ENCODE measurements at places on chromosomes 7 and 10.

DNA sequence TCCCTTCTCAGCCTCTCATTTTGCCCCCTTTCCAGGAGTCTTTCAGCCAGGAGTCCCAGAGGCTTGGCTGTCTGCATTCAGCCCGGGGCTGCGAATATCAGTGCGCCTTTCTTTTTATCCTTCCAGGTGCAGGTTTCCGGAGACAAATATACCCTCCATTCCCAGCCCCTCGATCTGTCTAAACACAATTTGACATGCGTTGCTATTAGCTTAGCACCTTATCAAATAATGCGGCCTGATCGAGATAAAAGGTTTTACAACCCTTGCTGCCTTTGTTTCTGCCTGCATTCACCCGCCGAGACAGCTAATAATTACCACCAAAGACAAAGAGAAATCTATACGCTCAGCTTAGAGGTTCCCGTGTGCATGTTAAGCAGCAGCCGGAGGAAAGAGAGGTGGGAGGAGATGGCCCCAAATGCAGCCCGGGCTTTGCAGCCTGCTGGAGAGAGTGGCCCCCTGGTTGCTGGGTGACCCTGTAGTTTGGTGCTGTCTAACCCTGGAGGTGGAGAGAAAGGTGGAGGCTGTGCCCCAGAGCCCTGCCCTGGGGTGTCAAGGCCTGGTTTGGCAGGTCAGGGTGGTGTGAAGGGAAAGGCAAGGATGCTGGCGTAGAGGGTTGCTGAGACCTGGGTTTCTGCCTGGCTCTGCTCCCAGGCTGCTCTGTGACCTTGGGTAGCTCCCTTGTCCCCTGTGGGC, 185.3 kb downstream of the RPS24 start:
- DNase-seq = no peak

DNA sequence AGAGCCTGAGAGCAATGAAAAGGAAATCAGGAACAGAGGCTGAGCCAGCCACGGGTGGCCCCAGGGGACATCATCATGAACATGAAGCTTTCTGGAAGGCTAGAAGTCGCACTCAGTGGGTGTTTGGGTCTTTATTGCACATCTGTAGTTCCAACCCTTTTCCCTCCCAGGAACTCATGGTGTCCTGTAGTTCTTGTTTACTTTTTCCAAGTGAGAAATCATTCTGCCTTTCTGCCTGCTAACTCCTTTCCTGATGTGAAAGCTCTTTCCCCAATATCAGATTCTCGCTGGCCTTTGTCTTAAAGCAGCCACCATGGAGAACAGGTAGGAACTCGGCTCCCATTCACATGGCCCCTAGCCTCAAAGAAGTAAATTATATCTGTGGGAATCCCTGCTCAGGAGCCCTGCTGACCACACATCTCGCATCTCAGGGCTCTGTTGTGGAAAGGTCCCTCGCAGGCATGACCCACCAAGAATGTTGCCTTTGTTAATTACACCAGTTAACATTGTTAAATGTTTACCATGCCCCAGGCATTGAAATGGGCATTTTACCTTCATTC, 542.7 kb downstream of the TNS3 start:
- no peak for DNase-seq

DNA sequence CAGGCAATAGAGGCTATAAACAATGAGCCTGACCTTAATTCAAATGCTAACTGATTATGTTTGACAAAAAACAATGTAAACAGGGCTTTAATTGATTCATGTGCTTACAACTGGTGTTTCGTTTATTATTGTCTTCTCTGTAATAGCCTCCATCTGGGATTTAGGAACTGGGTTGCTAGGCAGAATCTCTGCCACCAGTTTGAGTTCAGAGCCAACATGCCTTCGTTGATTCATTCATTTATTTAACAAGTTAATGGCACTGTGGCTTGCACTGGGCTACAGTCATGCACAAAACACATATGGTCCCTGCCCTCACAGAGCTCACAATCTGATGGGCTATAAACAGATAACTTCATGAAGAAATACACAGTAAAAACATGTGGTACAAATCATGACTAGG, 19.6 kb upstream of the CDHR3 start:
- DNase-seq = no peak

- DNase-seq = no peak
These were observed 168.9 kb downstream of the CSTF2T start for GRCh38 chr10:51530541-51530940.

DNA sequence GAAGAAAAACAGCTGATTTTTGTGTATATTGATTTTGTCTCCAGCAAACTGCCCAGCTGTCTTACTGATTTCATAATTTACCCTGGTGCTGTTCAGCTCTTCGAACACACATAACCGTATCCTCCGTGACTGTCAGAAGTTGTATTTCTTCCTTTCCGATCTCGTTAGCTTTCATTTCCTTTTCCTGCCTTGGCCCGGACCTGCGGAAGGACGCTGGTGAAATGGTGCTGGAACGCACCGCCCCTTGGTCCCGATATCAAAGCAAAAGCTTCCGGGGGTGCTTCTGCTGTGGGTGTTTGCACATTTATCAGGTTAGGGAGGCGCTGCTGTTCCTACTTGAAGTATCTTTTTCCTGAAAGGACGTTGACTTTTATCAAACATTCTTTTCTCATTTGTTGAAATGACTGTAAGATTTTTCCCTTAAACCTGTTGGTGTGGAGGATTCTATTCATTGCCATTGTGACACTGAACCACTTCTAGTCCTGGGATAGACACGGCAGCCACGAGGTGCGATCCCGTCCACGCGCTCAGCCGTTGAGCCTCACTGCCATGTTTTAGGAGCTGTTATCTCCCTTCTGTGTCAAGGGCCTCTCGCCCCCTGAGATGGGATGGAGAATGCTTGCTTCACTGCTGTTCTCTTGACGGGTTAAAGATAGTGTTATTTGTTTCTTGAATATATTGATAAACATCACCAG, 72.6 kb downstream of the FOXL3 start:
- DNase-seq = no peak

GRCh38 chr7:144011458-144012230, 11.5 kb downstream of the OR6B1 start:
- no peak for DNase-seq

Measured in fibroblast of skin of right quadriceps (primary cell).